ENCODE measurements at places on chromosomes 1 and 21.
A peak's percentile ranks its signal among the peaks of the same experiment; 100 is the strongest.

GRCh38 chr1:181493885-181494284 is 10.6 kb downstream of the CACNA1E start:
- no peak for DNase-seq

- DNase-seq: no peak
Measured at GRCh38 chr1:56435434-56436262, 143.7 kb downstream of the PLPP3 start.

DNA sequence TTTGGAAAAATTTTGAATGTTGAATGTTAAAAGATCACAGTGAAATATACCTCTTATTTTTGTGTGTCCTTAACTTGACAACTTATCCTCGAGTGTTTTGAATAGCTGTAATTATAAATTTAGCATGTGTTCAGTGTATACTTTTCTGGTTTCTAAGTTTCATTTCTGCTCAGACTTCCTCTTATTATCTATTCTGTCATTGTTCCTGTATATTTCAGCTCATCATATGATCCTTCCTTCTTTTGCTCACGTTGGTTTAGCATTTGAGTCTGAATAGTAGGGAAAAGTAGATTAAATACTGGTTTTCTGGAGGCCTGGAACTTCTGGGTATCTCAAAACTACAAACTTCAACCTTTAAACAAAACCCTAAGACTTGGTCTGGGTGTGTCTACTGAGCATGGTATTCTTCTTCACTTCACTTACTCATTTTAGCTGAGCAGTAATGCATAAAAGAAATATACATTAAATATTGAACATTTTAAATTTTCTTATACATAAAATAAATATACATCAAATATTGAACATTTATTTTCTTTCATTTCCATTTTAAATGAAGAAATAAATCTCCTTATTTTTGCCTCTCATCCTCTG is 3.3 kb upstream of the ATP6V1G3 start:
- DNase-seq: no peak

DNA sequence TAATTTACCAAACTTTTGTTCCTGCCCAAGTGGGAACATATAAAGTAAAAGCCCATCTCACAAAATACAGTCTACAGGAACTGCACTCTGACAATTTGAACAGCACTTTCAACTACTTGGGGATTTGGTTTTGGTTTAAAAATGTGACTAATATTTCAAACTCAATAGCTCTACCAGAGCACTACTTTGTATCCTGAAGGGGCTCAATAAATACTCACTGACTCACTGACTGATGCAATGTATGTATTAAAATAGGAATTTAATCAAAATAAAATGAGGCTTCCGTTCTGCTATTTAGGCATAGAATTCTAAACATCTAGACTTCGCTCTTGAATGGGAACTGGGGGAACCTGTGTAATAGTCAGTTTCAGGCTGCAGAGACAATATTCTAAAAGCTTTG is 21.9 kb downstream of the EFCAB14 start:
- no peak for DNase-seq

DNA sequence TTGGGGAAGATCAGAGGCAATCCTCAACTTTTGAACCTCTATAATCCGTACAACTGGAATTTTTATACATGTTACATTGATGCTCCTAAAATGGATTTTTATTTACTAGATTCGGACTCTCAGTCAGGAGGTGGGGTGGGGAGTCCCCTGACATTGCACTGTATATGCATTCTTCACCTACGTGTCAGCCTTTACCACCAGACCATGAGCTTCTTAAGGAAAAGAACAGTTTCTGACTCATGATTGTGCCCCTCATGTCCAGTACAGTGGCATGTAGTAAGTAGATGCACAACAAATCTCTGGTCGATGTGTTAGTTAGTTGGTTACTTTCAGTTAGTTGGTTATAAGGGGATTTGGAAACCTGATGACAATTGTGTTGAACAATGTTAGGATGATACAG is 15.4 kb downstream of the LPAR3 start:
- DNase-seq: no peak

DNA sequence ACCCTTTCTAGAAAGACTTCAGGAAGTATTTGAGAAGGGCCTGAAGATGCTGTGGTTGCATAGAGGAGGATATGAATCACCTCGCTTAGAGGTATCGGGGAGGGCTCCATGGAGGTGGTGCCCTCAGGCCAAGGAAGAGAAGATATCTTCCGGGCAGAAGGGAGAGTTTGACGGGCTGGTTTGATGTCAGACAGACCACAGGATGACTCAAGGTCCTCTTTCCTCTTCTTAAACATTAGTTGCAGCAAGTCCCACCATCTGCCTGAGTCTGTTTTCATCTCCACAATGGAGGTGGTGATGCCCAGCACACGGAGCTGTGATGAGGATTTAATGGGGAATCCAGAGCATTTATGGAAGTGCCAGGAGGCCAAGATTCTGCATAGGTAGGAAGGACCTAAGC is 25.1 kb upstream of the RUNX3 start:
- DNase-seq: no peak

DNA sequence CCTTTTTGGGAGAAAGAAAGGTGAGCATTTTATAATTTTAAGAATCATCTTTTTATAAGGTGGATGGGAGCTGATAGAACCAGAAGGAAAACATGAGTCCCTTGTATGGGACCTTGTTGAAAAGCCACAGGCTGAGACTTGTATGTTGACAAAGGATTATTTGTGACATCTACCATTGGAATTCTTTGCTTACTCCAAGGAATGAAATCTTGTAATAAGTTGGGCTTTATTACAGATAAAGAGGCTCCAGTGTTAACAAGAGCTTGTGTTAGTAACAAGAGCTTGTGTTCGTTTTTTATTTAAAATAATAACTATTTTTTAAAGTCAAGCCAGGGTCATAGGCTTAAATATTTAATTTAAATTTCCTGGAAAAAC is 201.1 kb upstream of the CHRM3 start:
- DNase-seq: no peak

GRCh38 chr1:112358798-112359408 is 37.1 kb upstream of the CTTNBP2NL start:
- peak; percentile 84 for DNase-seq

DNA sequence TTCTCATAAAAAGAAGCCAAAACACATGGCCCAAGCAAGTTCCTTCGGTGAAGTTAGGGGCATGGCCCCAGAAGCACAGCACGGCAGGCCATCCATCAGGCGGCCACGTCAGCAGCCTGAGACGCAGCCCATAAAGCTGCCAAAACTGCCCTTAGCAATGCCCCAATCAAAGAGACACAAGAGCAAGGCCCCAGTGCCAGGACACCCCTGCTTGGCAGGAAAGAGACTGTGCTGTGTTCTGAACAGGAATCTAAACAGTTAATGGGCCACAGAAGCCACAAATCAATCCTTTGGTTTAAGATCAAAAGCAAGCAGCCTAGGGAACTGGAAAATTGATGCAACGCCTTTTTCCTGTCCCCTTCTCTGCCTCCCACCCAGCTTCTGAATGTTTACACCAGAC is 497.0 kb upstream of the USP24 start:
- no peak for DNase-seq

DNA sequence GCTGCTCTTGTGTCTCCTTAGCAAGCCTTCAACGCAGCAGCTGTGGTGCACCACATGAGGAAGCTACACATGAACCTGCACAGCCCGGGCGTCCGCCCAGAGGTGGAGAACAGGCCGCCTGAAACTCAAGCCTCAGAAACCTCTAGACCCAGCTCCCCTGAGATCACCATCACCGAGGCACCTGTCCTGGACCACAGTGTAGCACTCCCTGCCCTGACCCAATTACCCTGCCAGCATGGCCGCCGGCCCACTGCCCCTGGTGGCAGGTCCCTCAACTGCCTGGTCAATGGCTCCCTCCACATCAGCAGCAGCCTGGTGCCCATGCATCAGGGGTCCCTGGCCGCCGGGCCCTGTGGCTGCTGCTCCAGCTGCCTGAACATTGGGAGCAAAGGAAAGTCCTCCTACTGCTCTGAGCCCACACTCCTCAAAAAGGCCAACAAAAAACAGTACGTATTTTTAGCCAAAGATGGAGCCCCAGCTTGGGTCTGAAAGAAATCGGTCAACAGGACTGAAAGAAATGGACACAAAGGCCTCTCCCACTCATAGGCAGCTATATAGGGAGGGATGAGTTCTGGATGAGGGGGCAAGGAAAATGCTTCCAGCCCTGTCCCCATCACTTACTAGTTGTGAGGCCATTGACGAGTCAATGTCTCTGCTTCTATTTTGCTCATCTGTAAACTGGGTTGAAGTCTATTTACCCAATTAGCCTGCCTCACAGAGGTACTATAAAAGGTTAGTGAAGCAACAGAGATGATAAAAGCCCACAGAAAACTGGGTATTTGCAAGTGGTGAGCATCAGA is 28.5 kb downstream of the CAMK1G start:
- DNase-seq: no peak

- DNase-seq: no peak
Measured at GRCh38 chr1:183310753-183311479, 107.3 kb downstream of the NMNAT2 start.

DNA sequence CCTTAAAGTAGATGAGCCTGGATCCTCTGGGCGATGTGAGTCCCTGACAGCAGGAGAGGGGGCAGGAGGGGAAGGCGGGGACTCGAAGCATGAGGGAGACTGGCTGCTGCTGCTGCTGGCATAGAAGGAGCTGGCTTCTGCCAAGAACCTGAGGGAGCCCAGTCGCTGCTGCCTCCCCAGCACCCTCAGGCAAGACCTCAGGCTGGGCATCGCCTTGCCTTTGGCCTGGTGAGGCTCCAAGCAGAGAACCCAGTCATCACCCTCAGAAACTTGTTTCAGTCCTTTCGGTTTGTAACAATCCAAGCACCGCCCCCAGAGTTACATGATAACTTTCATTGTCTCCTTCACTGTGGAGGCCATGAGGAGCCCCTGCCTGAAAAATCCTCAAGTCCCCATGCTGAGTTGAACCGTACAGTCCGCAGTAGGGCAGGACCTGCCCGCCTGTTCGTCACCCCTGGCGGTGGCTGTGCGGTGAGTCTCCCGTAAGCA is 38.8 kb downstream of the POFUT2 start:
- DNase-seq: peak; percentile 63

- no peak for DNase-seq
Measured at GRCh38 chr21:15446223-15446622, 283.6 kb upstream of the USP25 start.

All from fibroblast of gingiva (primary cell).